Fibroblast of upper back skin (primary cell): ENCODE measurements at places on chromosomes 3 and 15.

- DNase-seq = no peak
These were observed 664.0 kb upstream of the SGO1 start for GRCh38 chr3:20849975-20850374.

GRCh38 chr15:88476635-88477060, 9.1 kb downstream of the MRPS11 start:
- peak; percentile 44 for DNase-seq

DNA sequence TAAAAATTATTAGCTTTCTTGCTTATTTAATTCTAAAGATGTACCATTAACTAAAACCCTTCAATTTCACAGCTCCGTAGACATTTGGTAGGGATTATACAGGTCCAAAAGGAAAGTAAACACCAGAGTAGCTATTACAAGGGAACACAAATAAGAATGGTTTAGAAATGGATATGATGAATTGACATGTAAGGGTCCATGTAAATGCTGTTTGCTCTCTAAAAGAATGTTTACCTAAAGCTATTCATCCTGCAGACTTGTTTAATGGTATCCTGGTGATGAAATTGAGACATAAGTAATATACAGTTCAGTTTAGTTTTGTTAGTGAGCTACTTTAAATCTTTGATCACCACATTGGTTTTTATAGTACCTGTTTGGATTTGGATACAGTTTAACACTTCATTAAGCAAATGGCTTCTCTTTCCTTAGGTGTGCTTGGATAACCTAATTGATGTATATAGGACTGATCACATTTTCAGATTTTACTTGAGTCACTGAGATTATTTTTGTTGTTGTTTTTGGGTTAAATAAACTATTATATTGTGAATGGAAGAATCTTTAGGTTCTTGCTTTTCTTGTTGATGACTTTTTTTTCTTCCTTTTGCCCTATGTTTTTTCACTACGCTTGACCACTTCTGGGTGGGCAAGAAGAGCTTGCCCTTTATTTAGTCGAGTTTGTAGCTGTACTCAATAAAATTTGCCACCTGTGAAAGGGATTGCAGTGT, 115.4 kb downstream of the TCF12 start:
- no peak for DNase-seq

DNA sequence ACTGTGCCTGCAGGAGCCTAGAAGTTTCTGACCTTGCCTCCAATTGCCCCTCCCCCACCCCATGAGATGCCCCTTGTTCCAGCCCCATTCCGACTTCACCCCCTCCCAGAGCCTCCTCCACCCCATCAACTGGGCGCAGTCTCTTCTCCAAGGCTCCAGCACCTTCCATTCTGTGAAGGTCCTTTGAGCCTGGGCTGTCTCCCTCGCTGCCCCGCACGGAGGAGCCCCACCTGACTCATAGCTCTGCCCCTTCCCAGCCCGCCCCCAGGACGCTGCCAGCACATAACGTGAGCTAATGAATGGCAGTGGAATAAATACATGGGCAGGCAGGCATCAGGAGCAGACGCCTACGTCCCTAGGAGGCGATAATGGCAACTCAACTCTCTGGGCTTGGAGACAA, 113.1 kb downstream of the NUP210 start:
- DNase-seq = no peak

DNA sequence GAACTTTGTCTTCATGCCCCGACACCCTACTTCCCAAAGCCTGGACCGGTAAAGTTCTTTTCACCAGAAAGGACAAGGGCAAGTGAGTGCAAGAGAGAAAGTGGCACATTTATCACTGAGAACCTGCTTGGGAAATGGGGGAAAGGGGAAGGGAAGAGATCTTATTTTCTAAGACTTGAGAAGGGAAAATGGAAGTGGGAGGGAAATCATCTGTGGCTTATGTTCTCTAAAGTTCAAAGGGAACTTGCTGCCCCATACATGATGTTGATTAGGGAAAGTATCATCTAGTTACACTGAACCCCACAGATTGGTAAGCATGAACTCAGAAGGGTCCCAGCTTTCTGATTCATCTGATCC, 199.5 kb upstream of the LPP start:
- DNase-seq = no peak

- DNase-seq = no peak
These were observed 139.2 kb downstream of the VPS13C start for GRCh38 chr15:61921093-61921492.

DNA sequence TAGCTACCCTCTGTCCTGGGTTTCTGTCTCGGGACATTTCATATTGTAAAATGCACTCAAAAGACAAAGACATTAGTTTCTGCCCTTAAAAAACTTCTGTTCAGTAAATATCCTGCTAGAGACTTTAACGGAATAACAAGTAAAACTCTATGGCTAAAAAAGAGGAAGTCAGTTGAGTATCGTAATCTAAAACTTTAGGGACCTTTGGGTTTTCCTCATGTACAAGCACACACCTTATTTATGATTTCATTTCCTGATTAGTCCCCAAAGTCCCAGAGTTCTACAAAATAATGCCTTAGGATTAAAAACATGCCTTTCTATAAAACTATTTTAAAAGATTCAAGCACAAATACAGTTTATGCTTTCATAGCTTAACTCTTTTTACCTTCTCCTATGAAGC, 585.9 kb downstream of the UNC13C start:
- DNase-seq = no peak

GRCh38 chr15:92365906-92366305, 27.8 kb upstream of the ST8SIA2 start:
- no peak for DNase-seq
